ENCODE measurements at places on chromosomes 1 and 21.

GRCh38 chr1:53327182-53327913, 522 bp downstream of the LRP8 start:
- DNase-seq, result peak; percentile 21

DNA sequence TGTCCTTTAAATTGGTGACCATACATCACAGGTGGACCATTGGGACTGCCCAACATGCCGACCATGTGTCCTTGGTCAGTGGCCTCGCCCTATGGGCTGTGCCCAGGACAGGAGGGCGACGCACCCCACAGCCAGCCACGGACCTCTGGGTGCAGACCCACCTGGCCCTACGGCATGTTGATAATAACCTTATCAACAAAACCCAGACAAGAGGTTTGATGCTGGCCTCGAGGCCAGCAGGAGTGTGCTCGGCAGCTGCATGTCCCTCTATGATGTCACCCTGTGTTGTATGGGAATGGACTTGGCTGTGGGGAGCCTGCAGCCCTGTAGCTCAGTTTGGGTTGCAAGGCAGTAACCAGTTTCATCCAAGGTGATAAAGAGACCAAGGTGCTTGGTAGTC, 32.1 kb downstream of the SLC37A1 start:
- DNase-seq, result no peak

- DNase-seq, result no peak
Observed at GRCh38 chr1:202982715-202983430, 15.8 kb upstream of the CYB5R1 start.

- no peak for DNase-seq
Observed at GRCh38 chr1:114395863-114396262, 115.1 kb downstream of the TRIM33 start.

DNA sequence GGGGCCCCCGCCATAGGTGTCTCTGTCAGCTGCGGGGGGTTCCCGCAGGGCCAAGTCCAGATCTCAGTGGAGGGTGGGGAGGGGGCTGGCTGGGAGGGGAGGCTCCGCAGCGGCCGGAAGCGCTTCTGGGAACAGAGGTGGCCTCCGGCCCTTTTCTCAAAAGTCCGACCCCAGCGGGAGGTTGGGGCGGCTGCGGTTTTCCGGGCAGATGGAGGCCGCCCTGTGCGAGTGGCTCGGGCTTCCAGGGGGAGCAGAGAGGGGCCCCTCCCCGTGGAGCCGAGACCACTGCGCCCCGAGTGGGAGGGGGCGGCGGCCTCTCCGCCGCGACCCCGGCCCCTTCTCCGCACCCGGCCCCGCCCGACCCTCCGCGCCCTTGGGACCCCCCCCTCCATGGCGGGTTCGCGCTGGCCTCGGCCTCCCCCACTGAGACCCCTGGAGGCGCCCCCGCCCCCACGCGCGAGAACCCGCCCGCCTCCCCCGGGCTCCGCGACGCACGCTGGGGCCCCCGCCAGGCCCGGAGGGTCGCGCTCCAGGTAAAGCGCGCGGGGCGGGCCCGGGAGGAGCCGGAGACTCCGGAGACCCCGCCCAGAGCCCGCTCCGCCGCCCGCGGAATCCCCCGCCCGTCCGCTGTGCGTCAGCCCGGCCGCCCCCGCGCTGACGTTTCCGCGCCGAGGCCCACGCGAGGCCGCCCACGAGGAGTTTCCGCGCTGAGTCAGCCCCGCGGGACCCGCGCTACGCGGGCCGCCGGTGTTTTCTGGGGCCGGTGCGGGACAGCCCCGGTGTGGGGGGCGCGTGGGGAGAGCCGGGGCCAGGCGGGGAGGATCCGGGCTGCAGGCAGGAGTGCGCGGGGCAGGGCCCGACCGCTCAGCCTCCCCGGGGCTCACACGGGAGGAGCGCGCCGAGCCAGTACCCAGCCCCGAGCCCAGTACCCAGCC, 5.2 kb downstream of the TNFRSF18 start:
- DNase-seq, result peak; percentile 76

- DNase-seq, result no peak
Observed at GRCh38 chr1:111630567-111630966, 11.0 kb downstream of the RAP1A start.

- DNase-seq, result no peak
Observed at GRCh38 chr1:228030451-228031201, 23.8 kb downstream of the WNT3A start.

DNA sequence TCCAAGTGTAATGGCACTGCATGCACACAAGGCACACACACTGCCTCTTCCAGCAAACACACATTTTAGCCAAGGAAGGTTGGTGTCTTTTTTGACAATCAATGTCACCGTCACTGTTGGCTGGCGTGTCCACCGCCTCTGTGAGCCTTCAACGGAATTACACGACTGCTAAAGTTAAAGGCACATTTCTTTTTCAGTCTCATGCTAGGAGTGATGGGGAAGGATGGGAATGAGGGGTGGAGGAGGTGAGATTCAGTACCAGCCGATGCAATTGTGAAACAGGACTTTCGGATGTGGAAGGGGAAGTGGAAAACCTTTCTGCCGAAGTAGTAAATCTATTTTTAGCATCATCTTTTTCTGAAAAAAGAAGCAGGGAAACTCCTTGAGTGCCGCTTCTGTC, 1.4 kb downstream of the ELAVL4 start:
- no peak for DNase-seq

DNA sequence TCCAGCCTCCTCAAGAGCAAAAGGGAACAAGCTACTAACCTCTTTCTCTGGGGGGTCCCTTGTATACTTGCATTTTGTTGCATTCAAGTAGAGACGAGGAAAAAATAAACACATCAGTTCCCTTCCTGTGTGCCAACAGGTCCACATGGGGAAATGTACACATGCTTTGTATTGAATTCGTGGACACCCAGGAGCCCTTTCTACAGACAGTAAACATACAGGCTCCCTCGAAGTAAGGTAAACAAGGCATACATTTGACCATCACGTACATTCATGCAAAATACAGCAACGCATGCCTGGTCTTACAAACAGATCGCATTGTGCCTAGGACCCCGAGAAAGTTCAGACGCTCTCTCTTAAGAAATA, 1.1 kb downstream of the KCND3 start:
- no peak for DNase-seq

DNA sequence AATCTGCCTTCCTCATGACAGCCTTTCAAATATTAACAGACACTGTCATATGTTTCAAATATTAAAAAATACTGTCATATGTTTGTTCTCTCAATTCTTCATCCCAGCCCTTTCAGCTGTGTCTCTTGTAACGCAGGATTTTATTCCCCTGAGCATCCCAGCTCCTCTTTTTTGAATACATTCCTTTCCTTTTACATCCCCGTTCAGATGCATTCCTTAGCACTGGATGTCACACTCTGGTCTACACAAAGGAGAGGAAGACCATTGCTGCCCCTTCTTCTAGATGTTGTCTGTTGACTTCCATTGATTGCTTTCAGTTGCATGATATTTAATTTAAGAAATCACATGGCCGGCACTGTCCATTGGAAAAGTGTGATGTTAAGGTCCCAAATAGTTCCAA, 117.4 kb upstream of the PAXBP1 start:
- DNase-seq, result no peak

DNA sequence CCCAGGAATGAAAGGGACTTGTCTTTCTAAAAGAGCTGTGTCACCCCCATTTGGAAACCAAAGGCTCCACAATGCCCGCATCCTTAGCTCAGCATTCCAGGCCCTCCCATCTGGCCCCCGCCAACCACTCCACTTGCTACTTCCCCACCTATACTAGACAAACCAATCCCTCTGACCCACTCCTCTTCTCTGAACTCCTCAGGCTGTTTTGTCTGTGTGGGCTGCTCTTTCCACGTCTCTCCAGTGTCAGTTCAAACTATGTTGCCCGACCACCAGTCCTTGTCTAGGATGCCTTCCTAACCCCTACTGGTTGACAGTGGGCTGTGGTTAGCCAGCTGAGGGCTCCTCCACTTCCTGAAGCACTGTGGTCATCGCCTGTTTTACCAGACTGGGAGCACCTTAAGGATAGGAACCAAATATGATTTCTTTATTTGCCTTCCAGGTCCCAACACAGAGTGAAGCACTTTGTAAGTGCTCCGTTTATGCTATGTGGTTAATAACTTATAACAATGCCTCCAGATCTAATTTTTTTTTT, 8.1 kb upstream of the COA7 start:
- no peak for DNase-seq

DNA sequence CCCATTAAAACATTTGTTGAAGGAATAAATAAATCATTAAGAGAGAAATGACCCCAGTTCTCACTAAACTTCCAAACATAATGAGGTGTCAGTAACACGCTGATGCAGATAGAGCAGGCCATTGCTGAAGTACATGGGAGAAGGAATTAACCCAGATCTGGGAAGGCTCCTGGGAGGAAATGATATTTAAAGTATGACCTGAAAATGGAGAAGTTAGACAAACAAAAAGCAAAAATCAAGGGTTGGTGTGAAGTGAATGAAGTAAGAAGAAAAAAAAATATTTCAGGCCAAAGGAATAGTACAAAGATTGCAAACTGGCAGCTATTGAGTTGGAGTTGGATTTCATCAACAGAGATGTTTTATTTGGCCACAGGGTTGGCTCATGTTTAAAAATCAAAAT, 71.4 kb downstream of the RGS2 start:
- DNase-seq, result no peak

GRCh38 chr1:202811296-202812175, 782 bp downstream of the PCAT6 start:
- peak; percentile 16 for DNase-seq

GRCh38 chr1:193520472-193520871, 334.1 kb upstream of the B3GALT2 start:
- no peak for DNase-seq

DNA sequence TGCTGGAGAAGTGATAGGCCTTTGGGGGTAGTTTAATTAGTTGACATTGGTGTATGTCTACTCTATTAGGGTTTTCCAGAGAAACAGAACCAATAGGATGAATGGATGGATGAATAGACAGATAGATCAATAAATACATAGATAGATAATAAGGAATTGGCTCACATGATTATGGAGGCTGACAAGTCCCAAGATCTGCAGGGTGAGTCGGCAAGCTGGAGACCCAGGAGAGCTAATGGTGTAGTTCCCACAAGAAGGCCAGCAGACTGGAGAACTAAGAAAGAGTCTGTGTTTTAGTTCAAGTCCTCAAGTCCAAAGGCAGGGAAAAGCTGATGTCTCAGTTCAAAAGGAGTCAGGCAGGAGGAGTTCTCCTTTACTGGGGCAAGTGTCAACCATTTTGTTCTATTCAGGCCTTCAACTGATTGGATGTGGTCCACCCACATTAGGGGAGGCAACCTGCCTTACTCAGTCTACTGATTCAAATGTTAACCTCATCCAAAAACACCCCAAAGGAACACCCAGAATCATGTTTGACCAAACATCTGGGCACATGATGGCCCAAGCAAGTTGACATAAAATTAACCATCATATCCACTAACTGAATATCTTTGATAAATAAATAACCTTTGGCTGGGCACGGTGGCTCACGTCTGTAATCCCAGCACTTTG, 4.5 kb upstream of the SDE2 start:
- DNase-seq, result no peak

DNA sequence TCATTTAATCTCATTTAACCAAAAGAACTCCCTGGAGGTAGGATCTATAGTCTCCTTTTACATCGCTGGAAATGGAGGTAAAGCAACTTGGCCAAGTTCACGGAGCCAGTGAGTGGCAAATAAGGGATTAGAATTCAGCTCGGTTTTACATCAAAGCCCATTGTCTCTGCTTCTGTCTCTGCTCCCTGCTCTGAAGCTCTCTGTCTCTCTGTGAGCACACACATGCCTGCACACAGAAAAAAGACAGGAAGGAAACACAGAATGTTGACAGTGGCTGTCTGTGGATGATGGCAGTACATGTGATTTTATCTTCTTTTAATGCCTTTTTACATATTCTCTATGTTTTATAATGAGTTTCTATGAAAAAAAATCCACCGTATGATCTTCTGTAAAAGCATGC, 8.9 kb upstream of the DHRS3 start:
- no peak for DNase-seq

- DNase-seq, result no peak
Observed at GRCh38 chr1:39861003-39861402, 22.3 kb downstream of the TRIT1 start.

DNA sequence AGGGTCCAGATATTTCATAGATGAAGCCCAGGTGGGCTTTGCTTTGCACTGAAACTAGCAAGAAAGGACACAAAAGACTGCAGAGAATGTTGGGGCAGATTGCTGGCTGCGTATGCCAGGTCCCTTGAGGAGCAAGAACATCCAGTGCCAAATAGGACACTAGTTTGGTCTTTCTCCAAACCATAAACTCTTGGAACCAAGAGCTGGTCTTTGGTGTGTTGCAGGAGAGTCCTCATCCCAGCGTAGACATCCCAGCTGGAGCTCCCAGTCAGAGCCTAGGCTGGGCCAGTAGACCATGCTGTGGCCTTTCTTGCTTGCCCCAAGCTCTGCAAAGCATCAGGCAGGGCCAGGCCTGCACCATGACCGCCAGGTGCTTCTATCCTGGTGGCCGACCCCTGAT, 87.5 kb downstream of the ATP5PO start:
- DNase-seq, result no peak

GRCh38 chr1:224407571-224408293, 26.9 kb downstream of the WDR26 start:
- no peak for DNase-seq

GRCh38 chr1:224456637-224456953, 22.0 kb upstream of the WDR26 start:
- no peak for DNase-seq

GRCh38 chr1:151546011-151546925, 6.2 kb downstream of the TUFT1 start:
- no peak for DNase-seq

GRCh38 chr1:204506201-204506968, 9.8 kb upstream of the MDM4 start:
- no peak for DNase-seq

GRCh38 chr1:108046026-108046425, 81.0 kb upstream of the VAV3 start:
- no peak for DNase-seq

GRCh38 chr1:5690898-5691297, 301.3 kb downstream of the NPHP4 start:
- DNase-seq, result no peak

- DNase-seq, result no peak
Observed at GRCh38 chr1:61184040-61184713, 101.8 kb downstream of the NFIA start.

DNA sequence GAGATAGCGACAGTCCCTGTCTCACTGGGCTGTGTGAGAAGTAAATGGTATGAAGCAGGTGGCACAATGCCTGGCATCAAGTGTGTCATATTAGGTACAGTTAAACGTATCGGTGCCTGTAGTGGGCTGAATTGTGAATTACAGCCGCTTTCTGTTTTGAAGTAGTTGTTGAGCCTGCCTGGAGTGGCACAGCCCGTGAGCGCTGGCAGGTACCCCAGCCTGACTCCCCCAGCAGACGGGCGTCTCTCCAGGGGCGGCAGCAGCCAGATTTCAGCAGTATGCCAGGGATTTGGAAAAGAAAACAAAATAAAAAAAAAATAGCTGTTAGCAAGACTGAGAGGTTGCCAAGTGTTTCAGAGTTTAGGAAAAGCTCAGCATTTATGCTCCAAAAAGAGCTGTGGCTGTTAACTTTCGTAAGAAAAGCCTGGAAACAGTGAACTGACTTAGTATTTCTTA, 26.6 kb upstream of the GPR153 start:
- DNase-seq, result no peak

DNA sequence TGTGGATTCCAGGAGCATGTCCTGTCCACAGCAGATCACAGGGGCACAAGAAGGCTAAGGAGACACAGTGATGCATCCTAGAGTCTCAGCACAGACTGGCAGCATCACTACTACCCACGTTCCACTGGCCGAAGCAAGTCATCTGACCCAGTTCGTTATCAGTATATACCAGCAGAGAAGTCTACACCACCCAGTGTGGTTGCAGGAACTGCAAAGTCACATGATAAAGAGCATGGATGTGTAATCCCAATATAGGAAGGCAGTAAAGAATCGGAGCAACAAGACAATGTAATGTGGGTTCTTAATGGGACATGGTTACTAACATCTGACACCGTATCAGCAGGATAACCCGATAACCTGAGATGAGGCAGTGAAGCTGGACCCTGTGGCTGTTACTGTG, 246.6 kb downstream of the RRAGC start:
- DNase-seq, result no peak

Data from activated naive CD4-positive, alpha-beta T cell (primary cell).